ENCODE measurements at places on chromosomes 13 and 19. TPM values are rescaled to one million over a fixed set of nuclear protein-coding genes. Genes with fewer than 3 reads are reported as not detected.

CLEC4M gene
- polyA plus RNA-seq, result not detected

ZNF667 gene
- 3.0 TPM for polyA plus RNA-seq

PINLYP gene
- polyA plus RNA-seq, result 22.4 TPM

NCCRP1 gene
- polyA plus RNA-seq, result 2.4 TPM

IQCN gene
- 1.3 TPM for polyA plus RNA-seq

CCNA1 gene
- not detected for polyA plus RNA-seq

CBY2 gene
- not detected for polyA plus RNA-seq

NUFIP1 gene
- polyA plus RNA-seq, result 3.9 TPM

Measured in adipose tissue (tissue), 3 donors.